ENCODE measurements at places on chromosomes 7 and 10.

GRCh38 chr7:152970481-152970880 is 210.9 kb downstream of the ACTR3B start:
- DNase-seq = no peak

GRCh38 chr10:132357286-132358058 is 25.5 kb downstream of the LRRC27 start:
- DNase-seq = no peak

DNA sequence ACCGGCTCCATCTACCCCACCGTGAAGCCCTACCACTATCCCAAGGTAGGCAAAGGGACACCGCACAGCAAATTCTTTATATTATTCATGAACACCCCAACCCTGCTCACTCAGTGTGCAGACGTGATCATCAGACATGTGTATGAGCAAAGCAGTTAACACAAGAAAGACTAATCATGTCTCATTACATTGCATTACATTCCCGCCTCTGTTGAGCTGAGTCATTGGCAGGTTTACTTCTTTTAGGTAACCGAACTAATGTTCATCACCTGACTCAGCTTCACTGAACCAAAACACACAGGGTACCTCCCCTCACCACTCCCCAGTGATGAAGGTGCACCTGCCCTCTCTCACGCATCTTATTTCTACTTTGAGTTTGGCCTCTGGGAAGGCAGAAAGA is 233.4 kb downstream of the PAXIP1 start:
- no peak for DNase-seq

DNA sequence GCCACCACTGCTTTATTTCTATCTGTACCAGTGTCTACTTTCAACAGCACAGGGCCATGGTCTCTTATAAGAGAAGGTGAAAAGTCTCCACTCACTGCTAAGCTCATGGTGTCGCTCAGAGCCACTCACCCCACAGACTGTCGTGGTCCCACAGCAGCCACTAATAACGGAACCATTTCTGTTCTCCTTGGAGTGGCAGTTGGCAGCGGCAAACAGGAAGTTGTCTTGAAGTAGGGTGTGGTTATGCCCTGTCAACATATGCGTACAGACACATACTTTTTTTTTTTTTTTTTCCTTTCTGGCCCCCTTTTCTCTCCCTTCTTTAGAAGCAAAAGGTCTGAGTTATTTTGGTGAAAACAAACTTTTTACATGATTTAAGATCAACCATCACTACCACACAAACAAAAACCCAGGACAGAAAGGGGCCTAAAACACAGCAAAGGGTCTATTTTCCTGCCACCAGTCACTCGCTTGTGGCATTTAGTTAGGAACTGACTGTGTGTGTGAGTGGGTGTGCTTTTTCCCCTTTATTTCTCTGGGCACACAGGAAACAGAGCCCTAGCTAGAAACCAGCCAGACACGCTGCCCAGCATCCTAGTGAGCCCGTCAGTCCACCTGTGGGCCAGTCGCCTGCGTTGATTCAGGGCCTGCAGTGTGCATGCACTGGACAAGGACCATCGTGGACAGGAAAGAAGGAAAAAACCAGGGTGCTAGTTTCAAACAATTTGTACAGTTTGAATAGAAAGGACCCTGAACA is 96.7 kb upstream of the EFCAB10 start:
- no peak for DNase-seq

DNA sequence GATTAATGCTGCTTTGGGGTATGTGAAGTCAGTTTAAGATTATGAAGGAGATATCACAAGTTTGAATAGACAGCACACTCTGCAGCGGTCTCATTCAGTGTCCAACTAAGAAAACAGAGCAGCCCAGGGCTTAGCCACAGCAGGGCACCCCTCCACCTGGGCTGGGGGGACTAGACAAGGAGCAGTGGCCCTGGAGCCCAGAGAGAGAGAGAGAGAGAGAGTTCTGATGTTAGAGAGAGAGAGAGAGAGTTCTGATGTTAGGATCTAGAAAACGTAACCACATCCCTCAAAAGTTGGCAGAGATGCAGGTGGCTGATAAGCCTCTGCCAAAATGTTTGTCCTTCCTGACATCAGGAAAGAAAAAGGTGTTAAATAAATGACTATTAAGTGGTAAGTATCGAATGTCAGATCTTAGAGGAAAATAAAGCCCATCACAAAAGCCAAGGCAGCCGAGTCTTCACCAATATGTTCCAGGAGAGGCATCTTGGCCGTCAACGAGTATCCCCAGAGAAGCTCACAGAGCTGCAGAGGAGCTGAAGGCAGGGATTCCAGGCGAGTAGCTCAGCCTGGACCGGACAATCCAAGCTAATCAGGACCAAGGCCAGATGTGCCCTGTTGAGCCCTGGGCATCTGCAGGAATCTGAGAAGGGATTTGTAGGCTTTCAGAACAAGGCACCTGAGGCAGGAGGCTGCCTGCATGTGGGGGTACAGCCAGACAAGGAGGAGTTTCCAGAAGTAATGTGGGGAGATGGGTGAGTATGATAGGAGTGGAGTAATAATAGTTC is 150.1 kb upstream of the TCF7L2 start:
- DNase-seq = no peak

DNA sequence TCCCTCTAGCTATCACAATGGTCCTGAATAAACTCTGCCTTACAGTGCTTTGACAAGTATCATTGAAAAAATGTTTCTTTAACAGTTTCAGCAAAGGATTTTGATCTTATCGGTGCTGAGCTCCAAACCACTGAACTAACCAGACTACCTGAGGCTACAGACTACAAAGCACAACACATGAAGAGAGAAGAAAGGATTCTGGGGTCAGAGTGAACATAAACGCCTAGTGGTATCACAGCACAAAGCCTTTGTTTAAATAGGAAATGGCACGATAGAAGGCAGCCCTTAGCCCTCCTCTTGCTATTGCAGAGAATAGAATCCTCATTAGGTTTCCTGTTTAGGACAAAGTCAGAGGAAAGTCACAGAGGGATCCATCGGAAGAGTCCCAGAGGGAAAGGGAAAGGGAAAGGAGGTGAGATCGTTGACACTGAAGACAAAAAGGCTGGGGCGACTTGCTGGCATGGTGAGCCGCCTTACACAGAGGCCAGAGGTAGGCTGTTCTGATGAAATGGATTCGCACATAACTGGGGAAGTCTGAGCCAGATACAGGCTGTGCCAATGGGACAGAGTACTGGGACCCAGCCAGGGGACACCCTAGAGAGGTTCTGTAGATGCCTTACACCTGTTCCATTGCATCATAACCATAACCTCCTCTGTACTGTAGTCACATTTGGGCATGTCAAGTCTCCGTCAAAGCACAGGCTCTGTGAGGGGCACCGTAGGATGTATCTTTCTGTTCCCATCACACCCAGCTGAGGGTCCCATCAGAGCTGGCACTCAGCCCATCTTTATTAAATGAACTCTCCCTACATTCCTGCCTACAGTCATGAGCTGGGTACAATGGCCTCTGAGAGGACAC is 71.5 kb downstream of the XPNPEP1 start:
- no peak for DNase-seq

DNA sequence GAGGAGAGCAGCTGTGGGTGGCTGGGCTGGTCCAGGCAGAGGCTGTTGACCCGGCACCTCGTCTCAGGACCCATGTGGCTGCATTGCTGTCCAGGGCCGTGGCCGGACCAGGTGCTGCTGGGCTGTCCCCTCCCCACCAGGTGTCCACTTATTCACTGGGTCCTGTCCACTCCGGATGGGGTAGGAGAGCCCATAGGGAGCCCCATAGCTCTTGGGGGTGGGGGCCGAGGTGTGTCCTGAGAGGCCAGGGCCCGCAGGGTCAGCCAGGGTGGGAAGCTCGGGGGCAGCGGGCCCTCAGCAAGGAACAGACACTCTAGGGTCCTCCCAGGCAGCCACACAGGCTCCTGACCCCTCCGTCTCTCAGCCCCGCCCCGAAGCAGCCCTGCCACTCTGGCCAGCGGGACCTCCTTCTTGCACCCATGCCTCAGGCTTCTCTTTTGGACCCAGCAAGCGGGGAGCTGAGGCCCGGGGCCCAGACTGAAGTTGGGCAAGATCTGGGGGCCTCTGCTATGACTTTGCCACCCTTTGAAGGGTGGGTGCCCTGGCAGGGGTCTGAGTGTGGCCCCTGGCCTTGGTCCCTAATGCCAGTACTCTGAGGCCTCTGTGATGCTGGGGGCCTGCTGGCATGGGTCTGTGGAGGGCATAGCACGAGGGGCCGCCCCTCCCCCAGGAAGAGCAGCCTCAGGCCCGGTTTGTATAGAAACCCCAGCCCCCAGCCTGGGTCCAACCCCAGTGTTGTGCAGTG is 86.4 kb downstream of the NKX6-2 start:
- DNase-seq = no peak

DNA sequence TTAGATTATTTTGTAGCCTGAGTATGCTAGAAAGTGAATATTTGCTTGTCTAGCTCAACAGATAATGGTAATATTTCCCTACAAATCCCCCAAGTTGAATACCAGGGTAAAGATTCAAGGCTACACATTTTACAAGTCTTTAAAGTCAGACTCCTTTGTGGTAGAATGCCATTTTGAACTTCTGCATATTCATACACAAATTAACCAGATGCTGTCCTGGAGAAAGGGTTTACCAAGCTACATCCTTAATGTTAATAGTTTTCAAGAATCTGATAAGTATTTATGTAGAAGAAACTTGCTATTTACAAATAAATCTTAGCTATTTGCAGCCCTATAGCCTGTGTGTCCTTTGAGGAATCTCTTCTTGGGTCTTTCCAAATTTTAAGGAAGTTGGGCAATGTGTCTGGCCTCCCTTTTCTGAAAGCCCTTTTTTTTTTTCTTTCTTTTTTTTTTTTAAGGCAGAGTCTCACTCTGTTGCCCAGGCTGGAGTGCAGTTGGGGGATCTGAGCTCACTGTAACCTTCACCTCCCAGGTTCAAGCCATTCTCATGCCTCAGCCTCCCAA is 82.6 kb downstream of the CPEB3 start:
- no peak for DNase-seq

DNA sequence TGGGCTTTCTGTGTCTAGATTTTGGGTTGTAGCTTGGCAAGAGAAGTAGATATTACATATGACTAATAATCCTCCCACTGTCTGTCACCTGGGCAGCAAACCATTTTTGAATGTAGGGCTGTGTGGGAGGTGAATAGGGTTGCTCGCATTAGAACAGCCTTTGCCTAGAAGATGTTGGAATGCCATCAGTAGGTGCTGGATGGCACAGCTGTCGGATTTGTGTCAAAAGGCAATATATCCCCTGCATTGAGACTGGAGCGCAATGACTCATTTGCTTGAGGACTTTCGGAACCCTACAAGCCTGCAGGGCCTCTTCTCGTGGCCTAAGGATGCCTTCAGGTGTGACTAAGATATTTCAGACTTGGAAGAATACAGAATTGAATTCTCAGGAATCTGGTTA is 323.8 kb downstream of the GPR158 start:
- DNase-seq = no peak
